Activated naive CD4-positive, alpha-beta T cell treated with Interleukin-2 at 50 U/mL for 16 hours (primary cell): ENCODE measurements at places on chromosomes 3 and 15.

- no peak for DNase-seq
Measured at GRCh38 chr15:38130205-38130567, 122.5 kb upstream of the SPRED1 start.

DNA sequence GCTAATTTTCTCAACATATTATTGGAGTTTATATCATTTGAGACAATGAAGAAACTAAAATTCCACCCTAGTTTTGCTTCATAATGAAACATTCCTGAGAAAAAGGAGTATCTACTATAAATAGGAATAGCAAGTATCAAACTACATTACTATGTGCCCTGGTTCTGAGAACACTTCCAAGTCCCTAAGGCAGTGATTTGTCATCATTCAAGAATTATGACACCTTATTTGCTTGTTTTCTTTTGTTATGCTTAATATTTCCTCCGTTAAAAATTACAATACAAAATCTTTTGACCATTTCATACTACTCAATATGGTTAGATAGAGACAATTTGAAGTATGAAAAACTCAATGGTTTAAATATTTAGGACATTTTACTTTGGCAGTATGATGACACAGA lies 707.8 kb upstream of the GOLIM4 start:
- DNase-seq: no peak

GRCh38 chr15:63998489-63998888 lies 47.8 kb downstream of the DAPK2 start:
- DNase-seq: no peak

GRCh38 chr3:96748139-96748538 lies 66.3 kb upstream of the EPHA6 start:
- DNase-seq: no peak

GRCh38 chr3:184532940-184533732 lies 28.4 kb upstream of the EPHB3 start:
- DNase-seq: no peak

DNA sequence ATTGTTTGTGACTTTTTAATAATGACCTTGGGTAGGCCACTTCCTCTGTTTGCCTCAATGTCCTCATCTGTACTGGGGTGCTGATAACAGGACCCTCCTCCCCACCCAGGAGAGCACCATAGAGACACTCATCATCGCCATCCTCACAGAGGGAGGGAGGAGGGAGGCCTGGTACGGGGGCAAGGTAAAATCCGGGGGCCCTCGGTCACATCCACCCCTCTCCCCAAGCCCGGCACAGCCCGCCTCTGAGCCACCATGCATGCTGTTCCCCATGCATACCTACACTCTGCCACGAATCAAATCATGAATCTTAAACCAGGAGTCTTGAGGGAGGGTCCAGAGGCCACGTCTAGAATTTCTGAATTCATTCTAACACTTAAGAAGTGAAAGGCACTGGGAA lies 74.9 kb upstream of the IQSEC1 start:
- no peak for DNase-seq

DNA sequence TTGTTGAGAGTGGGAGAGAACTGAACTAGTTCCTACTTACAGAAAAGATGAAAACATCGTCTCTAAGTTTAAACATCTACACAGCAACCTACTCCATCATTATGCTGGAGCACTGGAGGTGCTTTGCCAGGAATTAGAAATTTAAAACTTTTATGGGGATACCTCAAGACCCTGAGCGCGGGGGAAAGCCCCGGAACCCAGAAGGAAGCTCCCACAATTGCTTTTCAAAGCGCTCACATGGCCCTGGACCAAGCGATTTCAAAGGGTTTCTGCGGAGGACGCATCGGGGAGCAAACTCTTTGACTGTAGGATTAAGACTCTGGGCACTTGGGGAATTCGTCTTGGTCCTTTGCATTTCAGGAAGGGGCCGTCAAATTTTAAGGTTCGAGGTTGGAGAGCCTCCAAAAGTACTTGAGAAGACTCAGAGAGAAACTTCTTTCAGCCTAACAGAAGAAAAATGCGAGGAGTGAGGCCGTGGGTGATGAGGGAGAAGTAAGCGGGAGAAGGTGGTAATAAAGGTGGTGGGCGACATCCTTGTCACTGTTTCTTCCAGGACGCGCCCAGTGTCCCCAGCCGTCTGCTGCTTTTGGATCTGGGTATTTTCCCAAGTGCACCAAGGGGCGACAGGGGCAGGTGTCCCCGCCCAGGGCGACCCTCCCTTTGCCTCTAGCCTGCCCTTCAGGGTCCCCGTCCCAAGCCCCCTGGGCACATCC lies 591 bp downstream of the PROK2 start:
- peak; percentile 13 for DNase-seq

- DNase-seq: no peak
Measured at GRCh38 chr3:100891033-100891432, 102.2 kb downstream of the ABI3BP start.

DNA sequence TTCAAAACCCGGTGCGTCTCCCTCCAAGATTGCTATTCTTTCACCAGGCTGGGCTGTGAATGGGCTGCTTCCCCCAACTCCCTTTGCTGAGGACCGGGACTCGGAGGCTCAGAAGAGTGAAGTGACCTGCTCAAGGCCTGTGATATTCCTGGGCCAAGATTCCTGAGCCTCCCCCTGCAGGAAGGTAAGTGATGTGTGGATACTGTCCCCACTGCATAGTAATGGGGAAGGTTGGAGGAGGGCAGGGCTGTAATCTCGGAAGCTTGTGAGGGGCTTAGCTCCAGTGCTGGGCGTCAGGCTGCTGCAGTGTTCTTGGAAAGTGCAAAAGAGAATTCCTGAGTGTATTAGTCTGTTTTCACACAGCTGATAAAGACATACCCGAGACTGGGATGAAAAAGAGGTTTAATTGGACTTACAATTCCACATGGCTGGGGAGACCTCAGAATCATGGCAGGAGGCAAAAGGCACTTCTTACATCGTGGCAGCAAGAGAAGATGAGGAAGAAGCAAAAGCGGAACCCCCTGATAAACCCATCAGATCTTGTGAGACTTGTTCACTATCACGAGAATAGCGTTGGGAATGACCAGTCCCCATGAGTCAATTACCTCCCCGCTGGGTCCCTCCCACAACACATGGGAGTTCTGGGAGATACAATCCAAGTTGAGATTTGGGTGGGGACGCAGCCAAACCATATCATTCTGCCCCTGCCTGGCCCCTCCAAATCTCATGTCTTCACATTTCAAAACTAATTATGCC lies 67.6 kb downstream of the EFCAB12 start:
- DNase-seq: no peak
